ENCODE measurements at places on chromosomes 7 and 10. TPM values are rescaled to one million over a fixed set of nuclear protein-coding genes. Genes with fewer than 3 reads are reported as not detected.

Gene EPHB6
- total RNA-seq = not detected

GRCh38 chr10:101035916-101036702 is 5.1 kb downstream of the SFXN3 start:
- H3K4me3 ChIP-seq = no peak overlapping the region
- H3K4me1 ChIP-seq = peaks cover 48% of the 10 kb centered on the region
- no peaks in the 10 kb centered on the region for H3K27me3 ChIP-seq
- DNase-seq = no peak

DNA sequence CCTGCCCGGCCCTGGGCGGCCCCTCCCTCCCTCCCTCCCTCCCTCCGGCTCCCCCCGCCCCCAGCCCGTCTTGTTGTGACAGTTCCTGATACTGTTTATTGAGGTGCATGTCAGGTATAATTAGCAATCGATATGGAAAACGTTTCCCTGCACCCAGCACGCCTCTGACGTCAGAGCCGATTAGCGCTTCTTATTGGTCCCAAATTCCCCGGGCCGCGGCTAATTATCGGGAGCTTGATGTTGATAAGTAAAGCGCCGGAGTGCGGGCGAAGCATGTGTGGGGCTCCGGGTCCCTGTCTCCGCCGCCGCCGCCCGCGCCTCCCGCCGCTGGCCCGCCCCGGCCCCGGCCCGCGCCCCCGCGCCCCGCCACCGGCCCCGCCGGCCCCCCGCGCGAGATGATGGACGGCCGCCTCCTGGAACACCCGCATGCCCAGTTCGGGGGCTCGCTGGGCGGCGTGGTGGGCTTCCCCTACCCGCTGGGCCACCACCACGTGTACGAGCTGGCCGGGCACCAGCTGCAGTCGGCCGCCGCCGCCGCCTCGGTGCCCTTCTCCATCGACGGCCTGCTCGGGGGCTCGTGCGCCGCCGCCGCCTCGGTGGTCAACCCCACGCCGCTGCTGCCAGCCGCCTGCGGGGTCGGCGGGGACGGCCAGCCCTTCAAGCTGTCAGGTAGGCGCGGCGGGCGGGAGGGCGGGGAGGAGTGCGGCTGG is at the start of gene UNCX:
Gene UNCX (plus strand): TSS at position 250 of the 710 bp plus-strand sequence. CDS start 146 bp downstream, at position 396.
- no peaks in the 10 kb centered on the region for H3K4me1 ChIP-seq
- H3K36me3 ChIP-seq = no peaks in the 10 kb centered on the region
- no peak for DNase-seq
- H3K27me3 ChIP-seq = peaks cover 13% of the 10 kb centered on the region
- H3K4me3 ChIP-seq = no peak within 1 kb of the TSS
- H3K27ac ChIP-seq = no peak within 1 kb of the TSS

GRCh38 chr7:93958216-93958615 is 36.7 kb downstream of the GNG11 start:
- H3K27ac ChIP-seq = no peak overlapping the region
- no peak for DNase-seq
- no peaks in the 10 kb centered on the region for H3K36me3 ChIP-seq

DNA sequence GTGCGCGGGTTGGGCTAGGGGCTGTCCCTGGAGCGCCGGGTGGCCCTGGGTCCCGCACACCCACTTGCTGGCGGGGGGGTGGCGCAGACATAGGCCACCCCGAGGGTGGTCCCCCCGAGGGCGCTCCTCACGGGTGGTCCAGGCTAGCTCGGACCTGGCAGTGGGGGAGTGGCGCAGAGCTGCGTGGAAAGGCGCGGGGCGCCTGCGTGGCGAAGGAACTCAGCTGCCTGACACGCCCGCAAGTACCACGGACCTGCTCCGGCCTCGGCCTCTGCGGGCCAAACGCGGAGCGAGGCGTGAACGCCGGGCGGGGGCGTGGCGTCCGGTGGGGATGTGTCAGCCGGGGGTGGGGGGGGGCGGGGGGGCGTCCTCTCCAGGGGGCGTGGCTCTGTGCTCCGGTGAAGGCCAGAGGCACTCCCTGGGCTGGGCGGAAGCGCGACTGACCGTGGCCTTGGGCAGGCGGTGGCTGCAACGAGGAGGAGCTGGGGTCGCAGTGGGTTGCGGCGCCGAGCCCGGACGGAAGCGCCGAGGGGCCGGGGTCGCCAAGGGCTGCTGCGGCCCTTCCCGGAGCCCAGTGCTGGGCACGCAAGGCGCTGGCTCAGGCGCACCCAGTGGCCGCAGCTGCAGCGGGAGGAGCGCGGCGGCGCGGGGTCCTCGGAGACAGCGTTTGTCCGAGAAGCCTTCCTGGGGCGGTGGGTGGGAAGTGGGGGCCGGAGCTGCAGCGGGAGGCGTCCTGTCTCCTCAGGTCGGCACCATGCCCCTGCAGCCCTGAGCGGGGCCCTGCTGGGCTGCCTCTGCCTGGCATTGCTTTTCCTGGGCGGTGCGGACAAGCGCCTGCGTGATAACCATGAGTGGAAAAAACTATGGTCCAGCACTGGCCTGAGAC is 58.9 kb upstream of the NUPR2 start:
- no peaks in the 10 kb centered on the region for H3K4me1 ChIP-seq
- no peaks in the 10 kb centered on the region for H3K27me3 ChIP-seq
- H3K27ac ChIP-seq = no peak overlapping the region
- no peak overlapping the region for H3K4me3 ChIP-seq
- DNase-seq = no peak

GRCh38 chr10:49550563-49550962 is 11.6 kb upstream of the ERCC6 start:
- no peaks in the 10 kb centered on the region for H3K4me1 ChIP-seq
- H3K27ac ChIP-seq = no peak overlapping the region
- no peak overlapping the region for H3K4me3 ChIP-seq
- no peak for DNase-seq
- H3K27me3 ChIP-seq = no peaks in the 10 kb centered on the region
- no peaks in the 10 kb centered on the region for H3K36me3 ChIP-seq
